ENCODE measurements at places on chromosomes 3 and 15. TPM values are rescaled to one million over a fixed set of nuclear protein-coding genes. Genes with fewer than 3 reads are reported as not detected.

Gene DPPA2
- not detected for total RNA-seq

DNA sequence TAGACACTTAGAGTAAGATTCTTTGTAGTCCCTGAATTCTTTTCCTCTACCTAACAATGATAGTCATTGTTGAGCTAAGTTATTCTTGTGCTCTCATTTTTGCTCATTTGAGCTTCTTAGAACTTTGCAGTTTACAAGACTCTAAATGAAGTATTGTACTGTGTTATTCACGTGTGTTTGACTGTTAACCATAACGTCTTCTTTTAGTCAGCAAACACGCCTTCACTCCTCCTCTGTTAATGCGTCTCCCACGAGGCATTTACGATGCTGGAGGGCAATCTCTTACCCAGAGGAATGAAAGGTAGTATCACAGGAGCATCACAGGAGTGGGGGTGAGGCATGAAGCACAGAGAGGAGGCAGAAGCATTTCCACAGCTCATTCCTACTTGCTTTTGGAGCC lies 14.8 kb upstream of the P2RY14 start:
- no peak for DNase-seq

DNA sequence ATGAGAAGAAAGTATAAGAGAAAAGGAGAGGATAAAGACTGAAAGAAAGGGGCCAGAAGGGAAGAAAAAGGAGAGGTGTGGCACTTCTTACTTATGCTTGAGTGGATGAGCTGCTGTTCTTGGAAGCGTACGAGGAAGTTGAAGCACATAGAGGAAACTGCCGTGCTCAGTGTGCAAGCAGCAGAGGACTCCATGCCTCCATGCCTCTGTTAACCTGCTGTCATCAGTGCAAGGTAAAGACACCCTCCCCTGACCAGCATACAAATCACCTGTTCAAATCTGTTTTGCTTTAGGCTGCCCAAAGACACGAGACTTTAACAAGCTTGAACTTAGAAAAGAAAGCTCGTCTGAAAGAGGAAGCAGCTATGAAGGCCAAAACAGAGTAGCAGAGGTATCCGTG lies 6.4 kb downstream of the WDR5B start:
- no peak for DNase-seq

DNA sequence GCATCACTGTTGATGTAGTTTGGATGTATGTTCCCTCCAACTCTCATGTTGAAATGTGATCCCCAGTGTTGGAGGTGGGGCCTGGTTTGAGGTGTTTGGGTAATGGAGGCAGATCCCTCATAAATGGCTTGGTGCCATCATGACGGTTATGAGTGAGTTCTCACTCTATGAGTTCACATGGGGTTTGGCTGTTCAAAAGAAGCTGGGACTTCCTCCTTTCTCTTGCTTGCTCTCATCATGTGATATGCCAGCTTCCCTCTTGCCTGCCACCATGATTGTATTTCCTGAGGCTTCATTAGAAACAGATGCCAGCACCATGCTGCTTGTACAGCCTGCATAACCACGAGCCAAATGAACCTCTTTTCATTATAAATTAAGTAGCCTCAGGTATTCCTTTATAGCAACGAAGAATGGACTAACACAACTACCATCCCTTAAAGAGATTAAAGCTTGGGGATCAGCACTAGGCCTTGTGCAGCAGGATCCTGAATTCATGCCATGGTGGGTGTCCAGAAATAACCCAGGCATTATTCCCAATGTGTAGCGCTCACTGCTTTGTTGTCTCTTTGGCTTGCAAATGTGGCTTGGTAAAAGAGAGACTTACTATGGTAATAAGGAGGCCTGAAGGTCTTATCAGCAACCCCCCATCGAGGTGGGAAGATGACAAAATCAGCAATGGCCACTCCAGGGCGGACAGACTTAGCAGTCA lies 41.9 kb downstream of the NDUFB4 start:
- no peak for DNase-seq

GRCh38 chr3:194485881-194486539 lies 792 bp downstream of the ATP13A3 start:
- DNase-seq = peak; percentile 69

GRCh38 chr3:46733026-46733800 lies 15.5 kb upstream of the PRSS50 start:
- DNase-seq = no peak

All from dermis blood vessel endothelial cell (primary cell).